Activated naive CD8-positive, alpha-beta T cell treated with anti-CD3 and anti-CD28 coated beads, Interleukin-2, amount 50 U/mL, for 24 hours (primary cell): ENCODE measurements at places on chromosomes 11 and 22.

DNA sequence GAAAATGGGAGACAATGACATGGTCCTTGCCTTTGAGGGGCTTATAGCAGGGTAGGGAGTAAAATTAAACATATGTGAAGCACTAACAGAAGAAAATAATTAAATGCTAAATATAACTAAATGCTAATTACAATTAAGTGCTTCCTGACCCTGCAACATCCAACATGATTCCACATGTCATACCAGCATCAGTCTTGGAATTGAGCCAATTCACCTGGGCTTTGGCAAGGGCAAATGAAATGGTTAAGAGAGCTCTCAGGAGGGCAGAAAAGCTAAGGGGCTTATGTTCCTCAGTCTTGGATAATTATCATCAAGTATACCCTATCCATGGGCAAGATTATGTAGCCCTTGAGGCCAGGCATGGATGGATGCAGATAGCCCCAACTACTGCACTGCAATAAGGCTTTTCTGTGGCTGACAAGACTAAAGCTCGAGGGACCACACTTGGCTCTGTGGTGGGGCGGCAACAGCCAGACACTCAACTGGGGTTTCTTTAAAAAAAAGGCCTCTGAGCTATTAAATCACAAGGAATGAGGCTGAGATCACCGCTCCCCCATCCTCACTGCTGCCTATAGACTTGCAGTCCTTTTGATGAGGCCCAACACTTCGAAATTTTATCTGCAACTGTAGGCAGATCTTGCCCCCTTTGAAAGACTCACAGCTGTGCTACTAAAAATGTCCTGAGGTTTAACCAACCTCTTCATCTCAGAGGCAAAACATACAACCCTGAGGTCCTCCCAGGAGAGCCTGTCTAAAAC is 39.0 kb downstream of the IL18BP start:
- no peak for DNase-seq

DNA sequence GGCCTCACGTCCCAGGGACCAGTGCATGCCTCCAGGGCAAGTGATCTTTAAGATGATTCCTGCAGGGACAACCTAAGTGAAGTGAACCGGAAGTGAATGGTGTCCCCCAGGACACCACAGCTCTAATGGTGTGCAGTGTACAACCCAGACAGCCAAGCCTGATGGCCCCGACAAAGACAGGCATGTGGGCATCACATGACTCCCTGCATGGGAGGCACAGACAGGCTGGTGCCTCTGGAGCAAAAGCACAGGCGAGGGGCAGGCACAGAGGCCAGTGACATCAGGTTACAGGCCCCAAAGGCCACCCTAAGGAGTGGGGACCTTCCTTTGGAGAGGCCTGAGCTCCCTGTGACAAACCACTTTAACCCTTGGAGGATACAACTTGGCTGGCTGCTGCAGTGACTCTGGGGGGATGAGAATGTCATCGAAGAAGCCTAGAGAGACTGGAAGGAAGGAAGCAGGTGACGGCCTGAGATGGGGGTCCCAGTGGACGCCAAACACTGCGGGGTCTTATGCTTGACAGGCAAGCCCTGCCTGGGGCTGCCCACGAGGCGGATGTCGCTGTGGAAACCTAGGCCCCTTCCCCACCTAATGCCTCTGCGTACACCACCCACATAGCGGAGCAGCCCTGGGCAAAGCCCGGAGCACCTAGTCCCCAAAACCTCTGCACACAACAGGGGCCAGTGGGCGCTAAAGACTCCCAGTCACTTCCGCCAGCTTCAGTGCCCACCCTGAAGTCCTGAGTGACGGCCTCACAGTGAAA is 12.4 kb downstream of the POLR3H start:
- no peak for DNase-seq

GRCh38 chr11:17508791-17509190 is 32.1 kb upstream of the ABCC8 start:
- DNase-seq = no peak

DNA sequence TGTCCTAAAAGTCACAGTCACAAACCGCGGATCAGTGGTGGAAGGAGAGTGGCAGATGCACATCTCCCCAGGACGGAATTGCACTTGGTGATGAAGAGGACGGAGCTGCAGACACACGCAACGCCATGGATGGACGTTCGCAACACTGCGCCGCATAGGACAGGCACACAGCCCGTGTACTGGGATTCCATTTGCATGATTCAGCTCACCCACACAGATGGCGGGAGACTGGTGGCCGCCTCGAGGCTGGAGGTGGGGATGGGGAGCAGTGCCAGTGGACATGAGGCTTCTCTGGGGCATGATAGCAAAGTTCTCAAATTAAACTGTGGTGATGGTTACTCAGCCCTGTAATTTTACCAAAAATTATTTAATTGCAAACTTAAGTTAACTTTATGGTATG is 37.4 kb downstream of the DUSP8 start:
- DNase-seq = no peak

DNA sequence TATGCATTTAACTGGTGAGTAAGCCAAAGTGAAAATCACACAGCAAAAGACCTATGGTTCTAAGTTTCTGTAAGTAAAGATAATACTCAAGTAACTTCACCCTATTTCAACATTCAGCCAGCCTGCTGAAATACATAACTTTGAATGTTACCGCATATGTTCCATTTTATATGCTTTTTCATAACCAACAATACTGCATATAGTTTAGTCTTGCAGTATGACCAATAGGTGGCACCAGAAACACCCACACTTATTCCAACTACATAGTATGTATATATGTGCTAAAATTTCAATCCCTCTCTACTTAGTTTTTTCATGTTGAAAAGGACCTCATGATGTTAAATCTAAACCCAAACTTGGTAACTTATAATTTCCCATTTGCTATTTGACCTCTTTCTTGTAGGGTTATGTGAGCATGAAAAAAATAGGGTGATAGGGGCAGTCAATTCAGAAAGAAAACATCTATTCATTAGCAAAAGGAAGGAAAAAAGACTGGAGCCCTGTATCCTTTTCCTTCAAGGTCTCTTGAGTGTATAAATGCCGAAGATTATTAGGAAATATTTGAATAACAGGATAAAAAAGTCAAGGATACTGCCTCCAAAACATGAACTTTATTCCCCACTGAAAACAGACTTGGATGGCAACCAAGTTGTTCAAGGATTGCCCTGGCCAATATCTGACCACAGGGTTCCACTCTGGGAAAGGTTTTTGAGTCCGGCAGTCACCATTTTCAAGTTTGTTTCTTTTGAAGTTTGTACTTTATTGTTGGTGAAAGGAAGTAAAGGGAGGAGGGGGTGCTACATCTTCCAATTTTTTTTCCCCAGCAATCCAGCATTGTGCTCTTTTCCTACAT is 23.8 kb upstream of the FZD4 start:
- no peak for DNase-seq

DNA sequence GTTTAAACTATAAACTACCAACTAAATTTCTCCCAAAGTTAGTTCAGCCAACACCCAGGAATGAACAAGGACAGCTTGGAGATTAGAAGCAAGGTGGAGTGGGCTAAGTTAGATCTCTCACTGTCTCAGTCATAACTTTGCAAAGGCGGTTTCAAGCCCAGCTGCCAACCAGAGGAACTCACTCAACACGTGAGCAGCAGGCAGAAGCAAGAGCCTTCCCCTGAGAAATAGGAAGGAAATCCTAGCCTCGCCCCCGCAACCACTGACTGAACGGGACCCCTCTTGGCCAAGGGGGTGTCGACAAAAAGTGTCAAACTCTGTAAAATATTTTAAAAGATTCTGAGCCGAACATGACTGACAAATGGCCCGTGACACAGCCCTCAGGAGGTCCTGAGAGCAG is 4.4 kb upstream of the KRTAP5-9 start:
- peak; percentile 8 for DNase-seq

DNA sequence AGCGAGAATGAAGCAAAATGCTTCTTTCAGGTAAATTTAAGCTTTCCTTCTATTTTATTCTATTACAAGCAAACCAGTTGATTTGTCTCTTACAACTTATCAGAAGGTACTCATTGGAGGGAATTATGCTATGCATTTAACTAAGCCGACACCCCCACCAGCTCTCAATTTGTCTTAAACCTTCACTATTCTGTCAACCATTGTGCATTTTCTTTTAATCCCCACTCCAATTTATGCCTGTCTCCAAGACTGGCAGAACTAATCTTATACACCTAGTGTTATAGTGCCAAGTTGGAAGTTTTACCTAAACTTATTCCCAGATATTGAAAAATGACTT is 12.5 kb downstream of the TAF1D start:
- no peak for DNase-seq

DNA sequence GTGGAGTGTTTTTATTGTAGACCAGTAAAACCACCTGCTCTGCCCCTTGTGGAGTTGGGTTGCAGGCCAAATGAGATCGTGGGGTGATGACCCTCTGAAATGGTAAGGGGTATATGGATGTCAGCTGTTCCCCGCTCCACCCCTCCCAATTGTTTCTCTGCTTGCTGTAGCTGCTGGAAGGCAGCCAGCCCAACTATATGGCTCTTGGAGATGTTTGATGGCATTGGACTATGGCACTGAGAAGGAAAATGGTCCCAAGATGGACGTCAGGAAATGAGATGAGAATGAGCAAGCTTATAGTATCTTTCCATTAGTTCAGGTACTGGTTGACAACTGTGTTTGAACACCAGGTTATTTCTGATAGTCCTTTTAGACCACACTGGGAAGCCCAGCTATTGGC is 94.8 kb upstream of the SORL1-AS1 start:
- no peak for DNase-seq

- no peak for DNase-seq
Observed at GRCh38 chr11:64096835-64097234, 61.1 kb downstream of the FLRT1 start.

DNA sequence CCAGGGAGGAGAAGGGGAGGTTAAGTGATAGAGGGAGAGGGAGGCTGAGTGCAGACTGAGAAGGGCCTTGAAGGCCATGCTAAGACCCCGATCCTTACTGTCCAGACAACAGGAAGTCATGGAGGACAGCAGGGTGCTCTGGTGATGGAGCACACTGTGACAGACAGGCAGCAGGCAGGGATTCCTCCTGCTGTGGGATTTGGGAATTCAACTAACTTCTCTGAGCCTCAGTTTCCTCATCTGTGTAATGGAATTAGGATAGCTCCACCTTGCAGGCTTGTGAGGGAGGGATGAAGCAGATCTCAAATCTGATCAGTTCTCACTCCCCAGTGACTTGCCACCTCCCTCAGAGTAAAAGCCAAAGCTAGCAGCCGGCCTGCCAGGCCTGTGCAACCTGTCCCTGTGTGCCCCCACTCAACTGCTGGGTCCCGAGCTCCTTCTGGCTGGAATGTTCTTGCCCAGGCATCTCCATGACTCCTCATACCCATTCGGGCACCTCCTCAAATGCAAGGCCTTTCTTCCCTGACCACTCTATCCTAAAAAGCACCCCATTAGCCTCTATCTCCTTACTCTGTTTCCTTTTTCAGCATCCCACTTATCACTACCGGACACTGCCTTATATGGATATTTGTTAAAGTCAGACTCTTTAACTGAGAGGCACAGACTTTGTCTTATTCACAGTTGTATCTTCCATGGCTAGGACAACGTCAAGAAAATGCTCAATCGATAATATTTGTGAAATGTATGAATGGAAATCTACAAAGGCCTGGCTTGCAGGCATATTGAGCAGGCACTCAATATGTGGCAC is 9.5 kb downstream of the ARAP1 start:
- DNase-seq = no peak

GRCh38 chr22:45235101-45235777 is 5.5 kb downstream of the KIAA0930 start:
- DNase-seq = peak; percentile 38

DNA sequence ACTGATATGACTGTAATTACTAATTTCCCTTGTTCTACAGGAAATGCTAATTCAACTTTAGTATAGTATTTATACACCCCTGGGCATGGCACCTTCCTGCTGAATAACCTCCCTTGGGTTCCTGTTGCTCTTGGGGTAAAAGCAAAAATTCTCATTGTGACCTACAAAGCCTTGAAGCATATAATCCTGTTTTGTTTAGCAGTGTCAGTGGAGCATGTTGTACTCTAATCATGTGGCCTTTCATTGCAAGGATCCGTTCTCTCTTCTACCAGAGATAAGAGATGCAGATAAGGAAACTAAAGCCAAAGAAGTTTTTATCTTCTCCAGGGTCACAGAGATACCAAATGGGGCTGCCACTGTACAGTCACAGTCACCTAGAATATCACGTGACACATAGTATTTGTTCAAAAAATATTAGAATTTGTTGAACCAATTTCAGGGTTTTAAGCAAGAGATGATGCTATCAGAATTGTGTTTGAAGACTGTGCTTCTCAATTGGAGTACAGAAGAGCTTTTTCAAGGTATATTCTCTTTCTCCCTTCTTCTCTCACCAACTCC is 25.1 kb downstream of the CSRP3 start:
- DNase-seq = no peak

- no peak for DNase-seq
Observed at GRCh38 chr11:84249344-84250135, 963.4 kb upstream of the CCDC90B start.

DNA sequence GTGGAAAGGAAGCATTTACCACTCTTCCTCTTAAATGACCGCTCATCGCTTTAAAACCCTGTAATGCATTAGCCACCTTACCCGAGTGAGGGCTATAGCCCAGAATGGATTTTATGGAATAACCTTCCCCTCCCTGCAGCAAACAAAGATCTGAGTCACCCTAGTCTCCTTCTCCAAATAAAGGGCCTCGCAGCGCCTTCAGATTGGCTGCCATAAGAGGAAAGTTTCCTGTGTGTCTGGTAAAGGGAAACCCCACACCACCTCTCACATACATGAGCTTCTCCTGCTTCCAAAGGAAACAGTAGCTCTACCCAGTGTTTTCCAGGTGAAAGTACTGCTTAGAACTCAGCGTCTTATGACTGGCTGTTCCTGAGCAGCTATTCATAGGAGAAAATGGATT is 47.8 kb downstream of the PPP2R1B start:
- no peak for DNase-seq

- no peak for DNase-seq
Observed at GRCh38 chr11:15115686-15116085, 963 bp downstream of the INSC start.

DNA sequence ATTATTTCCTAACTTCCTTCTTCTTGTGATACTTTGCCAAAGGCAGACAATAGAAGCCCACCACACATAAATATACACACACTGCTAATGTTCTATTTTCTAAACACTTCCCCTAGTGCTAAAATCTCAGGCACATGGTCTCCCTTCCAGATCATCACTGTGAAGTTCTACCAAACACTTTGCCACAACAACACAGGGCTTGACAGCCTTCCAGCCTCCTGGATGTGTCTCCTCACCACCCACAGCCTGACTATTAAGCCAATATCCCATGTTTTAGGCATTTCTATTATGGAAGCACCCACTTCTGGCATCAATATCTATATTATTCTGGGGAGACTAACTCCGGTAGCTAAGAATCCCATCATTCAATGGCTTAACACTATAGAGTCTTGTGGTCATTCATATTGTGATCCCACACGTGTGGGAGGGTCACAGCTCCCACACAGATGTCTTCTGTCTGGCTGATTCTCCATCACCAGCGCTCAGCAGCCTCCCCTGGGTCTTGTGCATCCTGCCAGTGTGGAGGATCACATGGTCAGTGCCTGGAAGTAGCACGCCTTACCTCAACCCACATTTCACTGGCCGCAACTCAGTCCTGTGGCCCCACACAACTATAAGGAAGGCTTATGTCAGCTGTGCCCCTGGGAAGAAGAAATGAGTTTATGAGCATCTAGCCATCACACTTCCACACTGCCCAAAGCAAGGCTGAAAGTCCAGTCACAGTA is 29.0 kb downstream of the SPATA19 start:
- DNase-seq = no peak
